ENCODE measurements at places on chromosomes 5 and 9. TPM values are rescaled to one million over a fixed set of nuclear protein-coding genes. Genes with fewer than 3 reads are reported as not detected.

DNA sequence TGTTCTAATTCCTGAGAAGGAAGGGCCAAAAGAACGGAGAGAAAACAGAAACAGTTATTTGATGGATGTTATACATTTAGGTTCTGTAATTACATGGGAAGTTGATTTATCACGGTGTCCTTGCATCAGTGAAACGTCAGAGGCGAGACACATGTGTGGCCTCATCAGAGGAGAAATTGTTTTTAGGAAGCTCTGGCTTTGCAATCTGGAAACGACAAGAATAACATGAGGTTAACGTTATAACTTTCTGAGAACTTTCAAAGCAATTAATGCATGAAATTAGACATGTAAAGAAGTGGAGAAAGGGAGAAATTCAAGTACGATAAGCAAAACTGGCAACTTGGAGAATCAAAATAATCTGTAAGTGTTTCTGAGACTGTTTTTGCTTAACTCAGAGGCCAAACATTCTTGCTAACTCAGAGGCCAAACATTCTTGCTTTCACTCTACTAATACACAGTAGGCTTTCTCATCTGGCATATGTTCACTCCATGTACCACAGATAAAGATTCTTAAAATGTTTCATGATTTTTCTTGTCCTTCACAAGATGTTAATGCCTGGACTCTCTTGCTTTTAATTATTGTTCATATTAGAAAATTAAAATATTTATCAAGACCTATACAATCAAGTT, 933.0 kb downstream of the TLE4 start:
- DNase-seq, result no peak

DNA sequence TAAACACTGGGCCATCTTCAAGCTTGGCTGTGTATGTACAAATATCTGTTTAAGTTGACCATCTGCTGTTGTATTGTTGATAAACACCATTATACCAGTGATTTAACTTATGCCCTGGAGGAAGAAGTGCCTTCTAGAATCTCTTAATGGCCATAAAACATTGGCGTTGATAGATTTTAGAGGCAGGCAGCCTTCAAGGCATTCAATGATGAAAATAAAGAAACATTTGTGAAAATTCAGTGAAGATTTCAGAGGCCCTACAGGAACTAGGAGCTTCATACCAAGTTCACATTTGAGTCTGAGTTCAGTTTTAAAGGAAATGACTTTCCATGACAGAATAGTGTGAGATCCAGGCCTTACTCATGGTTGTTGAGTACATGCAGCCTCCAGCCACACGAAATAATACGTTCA, 52.2 kb downstream of the MAP1B start:
- no peak for DNase-seq

DNA sequence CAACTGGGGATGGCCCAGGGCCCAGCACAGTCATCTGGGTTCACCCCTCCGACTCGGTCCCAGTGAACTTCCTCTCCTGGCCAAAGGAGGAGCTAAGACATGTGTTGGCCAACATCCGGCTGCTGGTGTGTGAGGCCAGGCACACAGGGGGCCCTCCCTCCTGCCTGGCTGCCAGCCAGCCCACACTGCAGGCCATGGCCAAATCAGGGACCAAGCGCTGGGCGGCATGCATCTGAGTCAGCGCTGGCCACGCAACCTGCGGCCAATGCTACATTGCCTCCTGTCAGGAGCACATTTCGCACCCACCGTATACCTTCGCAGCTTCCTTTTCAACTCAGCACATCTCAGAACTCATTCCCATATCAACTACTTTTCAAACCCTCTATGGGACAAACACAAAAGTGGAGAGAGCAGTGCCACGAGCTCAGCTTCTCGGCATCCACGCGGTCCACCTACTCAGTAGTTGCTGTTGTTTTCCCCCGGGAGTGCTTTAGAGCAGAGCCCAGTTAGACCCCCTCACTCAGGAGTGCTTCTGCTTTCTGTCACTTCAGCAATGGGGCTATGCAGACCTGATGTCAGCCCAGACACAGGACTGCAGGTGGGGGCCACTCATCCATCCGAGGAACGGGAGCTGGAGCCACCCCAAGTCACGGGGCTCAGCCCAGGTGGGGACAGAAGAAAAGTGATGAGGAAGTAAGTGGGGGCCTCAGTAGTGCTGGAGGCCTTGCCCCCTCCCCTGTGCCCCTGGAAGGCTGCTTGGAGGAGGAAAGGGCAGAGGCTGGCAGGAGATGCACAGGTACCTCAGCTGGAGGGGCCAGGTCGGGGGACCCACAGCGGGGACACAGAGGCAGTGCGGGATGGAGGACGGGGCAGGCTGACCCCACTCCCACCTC, 13.9 kb downstream of the NINJ1 start:
- DNase-seq, result peak; percentile 94

GRCh38 chr5:76114179-76114851, 31.1 kb downstream of the SV2C start:
- no peak for DNase-seq

GRCh38 chr9:100848726-100849125, 179.8 kb upstream of the PLPPR1 start:
- no peak for DNase-seq

Gene TEK
- 30.2 TPM for total RNA-seq

Gene MCC
- total RNA-seq, result 90.7 TPM

Gene PAEP
- total RNA-seq, result not detected

Gene RPS14
- total RNA-seq, result 12,361 TPM

Gene OTULINL
- total RNA-seq, result 3.8 TPM

DNA sequence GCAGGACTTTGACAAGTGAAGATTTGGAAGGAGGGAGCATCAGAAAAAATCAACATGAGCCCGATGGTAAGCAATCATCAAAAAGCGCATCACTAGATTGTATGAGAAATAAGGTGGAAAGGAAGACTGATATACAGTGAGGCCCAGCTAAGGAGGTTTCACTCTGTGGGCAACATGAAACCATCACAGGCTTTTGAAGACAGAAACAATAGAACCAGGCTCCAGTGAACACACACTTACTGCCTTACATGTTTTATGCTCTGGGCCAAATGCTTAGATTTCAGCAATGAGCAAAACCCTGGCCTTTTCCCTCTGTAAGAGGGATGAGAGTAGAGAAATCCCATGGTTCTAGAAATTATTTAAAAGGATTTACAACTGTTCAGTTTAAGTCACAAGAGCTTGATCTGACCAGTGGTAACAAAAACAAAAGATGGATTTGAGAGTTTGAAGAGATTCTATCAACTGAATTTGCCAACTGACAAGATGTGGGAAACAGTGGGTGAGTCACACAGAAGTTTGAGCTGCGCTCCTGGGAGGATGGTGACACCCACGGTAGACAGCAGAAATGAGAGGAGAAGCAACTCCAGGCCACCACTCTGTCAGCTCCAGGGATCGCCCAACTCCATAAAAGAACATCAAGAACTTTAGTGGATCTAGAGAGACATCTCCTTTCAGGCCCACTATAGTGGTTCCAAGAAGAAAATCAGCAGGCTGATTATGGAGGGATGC, 261.8 kb downstream of the MCTP1 start:
- DNase-seq, result no peak

GRCh38 chr5:178627259-178627598, 379 bp upstream of the CLK4 start:
- DNase-seq, result no peak

- DNase-seq, result no peak
Measured at GRCh38 chr5:35305336-35306020, 75.2 kb upstream of the PRLR start.

- DNase-seq, result no peak
Measured at GRCh38 chr5:75043633-75044264, 8.6 kb downstream of the GCNT4 start.

- DNase-seq, result no peak
Measured at GRCh38 chr5:73732045-73732444, 106.0 kb downstream of the ARHGEF28 start.

GRCh38 chr5:170486371-170486770, 17.4 kb upstream of the KCNIP1 start:
- no peak for DNase-seq

- no peak for DNase-seq
Measured at GRCh38 chr5:14928661-14929060, 57.1 kb upstream of the ANKH start.

Gene BTNL8
- 2.9 TPM for total RNA-seq

DNA sequence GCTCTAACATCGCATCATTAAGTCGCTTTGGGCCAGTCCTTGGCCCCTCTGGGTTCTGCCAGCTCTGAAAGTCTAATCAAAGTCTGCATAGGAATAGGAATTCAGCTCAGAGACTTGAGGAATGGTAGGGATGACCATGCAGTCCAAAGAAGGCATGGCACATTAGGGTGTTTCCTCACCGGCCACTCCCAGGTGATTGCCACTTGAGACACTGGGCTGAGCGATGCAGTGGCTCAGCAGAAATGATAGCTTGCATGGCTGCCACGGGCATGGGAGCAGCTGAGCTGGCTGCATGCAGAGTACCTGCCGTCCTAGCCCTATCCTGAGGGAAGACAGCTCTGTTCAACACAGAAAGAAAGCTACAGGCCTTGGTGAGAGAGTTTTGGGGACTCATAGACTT, 28.8 kb downstream of the AFAP1L1 start:
- no peak for DNase-seq

DNA sequence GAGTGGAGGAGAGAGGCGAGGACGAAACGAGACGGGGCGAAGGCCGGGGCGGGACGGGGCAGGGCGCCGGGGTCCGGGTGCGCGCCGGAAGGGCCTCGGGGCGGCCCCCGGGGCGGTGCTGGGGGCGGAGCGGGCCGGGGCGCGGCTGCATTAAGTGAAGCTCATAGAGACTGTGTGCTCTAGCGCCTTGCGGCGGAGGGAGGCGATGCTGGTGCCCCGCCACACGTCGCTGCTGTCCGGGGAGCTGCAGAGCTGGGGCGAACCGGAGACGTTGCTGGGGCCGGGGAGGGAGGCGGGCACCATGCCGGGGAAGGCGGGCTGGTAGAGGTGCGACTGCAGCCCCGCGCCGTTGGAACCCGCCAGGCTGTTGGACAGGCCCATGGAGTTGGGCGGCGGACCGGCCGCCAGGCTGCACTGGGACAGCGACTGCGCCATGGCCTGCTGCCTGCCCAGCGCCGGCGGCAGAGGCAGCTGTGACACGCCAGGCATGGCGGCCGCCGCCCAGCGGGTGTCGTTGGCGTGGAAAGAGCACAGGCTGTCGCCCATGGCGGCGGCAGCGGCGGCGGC, 8.3 kb downstream of the OTP start:
- DNase-seq, result no peak

Gene TMEM171
- not detected for total RNA-seq

- peak; percentile 60 for DNase-seq
Measured at GRCh38 chr5:14108170-14108996, 34.8 kb upstream of the TRIO start.

DNA sequence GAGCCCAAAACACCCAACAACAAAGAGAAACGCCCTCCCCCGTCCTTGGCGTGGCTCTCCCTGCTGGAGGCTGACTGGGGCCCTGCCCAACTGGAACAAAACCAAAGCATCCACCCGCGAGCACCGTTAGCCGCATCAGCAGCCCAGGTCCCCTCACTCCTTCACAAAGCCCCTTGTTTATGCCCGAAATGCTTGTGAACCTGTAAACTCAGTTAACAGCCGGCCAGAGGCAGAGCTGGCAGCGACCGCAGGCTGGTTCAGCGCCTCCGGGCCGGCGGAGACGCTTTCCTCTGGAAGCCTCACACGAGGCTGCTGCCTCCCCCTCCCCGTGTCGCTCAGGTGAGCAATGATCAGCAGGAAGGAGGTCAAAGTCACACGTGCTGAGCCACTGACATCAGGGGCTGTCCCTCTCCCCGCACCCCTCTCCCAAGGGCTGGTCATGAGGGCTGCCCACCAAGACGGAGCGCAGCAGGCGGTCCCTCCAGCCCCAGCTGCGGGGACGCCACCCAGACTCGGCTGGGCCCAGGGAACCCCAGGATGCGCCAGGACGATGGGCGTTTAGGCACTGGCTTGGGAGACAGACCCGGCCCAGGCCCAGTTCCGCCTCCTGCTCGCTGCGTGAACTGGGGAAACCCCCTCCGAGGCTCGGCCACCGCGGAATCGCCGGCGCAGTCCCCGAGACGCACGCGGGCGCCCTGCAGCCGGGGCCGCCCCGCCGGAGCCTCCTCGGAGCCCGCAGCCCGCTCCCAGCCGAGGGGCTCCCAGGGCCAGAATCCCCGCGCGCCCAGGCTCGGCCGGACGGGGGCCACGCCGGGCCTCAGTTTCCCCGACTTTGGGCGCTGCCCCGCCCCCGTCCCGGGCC, 563 bp downstream of the SNAPC4 start:
- no peak for DNase-seq

- no peak for DNase-seq
Measured at GRCh38 chr9:90767523-90768100, 34.0 kb upstream of the SYK start.

- no peak for DNase-seq
Measured at GRCh38 chr9:116644091-116644688, 42.9 kb upstream of the TRIM32 start.

Gene ARL14EPL
- total RNA-seq, result not detected

GRCh38 chr5:2890011-2890410, 138.5 kb upstream of the IRX2 start:
- DNase-seq, result no peak

GRCh38 chr5:159605585-159605984, 275.3 kb upstream of the IL12B start:
- no peak for DNase-seq

DNA sequence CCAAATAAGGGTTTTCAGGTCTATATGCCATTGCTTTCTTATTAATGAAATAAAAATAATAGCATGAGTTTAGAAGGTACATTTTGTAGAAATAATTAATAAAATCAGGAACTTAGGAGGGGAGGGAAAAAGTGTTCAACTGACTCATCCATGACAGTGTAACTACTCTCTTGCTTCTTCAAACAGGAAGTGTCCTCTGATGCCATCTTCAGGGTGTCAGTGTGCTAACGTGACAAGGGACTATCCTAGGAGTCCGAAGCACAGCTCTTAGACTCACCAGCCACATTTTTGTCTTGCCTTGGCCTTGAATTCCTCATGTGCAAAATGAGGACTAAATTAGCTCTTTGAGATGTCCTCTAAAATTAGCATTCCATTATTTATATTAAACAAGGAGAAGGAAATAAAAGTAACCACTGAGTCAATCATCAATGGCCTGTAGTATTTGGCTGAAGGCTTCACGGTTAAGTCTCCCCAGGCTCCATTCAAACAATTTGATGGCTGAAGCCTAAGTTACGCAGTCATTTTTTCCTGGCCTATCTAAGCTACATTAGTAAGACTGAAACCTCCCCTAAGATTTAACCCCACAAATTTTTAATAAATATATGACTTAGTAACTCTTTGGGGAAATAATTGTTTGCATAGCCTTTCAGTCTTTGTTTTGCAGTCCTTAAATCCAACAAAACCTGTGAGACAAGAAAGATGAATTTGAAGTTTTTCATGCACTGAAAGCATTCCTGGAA, 151.1 kb downstream of the ARL15 start:
- no peak for DNase-seq

All from uterus (tissue), 4 donors.